ENCODE measurements at places on chromosomes 11 and 22. TPM values are rescaled to one million over a fixed set of nuclear protein-coding genes. Genes with fewer than 3 reads are reported as not detected.

GRCh38 chr22:37084385-37084784 is 25.1 kb downstream of the TMPRSS6 start:
- DNase-seq: no peak

DNA sequence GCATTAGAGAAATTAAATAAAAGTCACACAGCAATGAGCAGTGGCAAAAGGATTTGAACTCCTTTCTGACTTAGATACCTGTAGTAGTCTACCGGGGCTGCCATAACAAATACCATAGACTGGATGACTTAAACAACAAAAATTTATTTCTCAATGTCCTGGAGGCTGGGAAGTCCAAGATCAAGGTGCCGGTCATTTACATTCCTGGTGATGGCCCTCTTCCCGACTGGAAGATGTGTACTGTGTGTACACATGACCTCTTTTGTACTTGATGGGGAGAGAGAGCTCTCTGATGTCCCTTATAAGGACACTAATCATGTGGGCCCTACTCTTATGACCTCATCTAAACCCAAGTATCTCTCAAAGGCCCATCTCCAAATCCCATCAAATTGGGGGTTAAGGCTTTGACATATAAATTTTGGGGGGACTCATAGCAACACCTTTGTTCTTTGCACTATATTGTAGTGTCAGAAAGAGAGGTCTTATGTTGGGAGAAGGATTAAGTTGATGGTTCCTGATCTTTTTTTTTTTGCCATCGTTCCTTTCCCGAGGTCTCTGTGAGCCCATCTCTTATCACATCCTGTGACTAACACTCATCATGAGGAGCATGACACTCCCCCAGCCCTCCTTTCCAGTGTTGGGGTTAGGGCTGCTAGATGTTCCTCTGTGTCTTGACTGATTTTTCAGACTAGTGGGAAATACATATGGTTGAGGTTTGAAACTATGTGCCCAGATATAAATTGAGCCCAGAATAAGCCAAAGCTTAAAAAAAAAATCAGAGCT is 104.3 kb downstream of the TRAF6 start:
- DNase-seq: no peak

- DNase-seq: no peak
Measured at GRCh38 chr11:126700768-126701519, 299.6 kb downstream of the KIRREL3 start.

DNA sequence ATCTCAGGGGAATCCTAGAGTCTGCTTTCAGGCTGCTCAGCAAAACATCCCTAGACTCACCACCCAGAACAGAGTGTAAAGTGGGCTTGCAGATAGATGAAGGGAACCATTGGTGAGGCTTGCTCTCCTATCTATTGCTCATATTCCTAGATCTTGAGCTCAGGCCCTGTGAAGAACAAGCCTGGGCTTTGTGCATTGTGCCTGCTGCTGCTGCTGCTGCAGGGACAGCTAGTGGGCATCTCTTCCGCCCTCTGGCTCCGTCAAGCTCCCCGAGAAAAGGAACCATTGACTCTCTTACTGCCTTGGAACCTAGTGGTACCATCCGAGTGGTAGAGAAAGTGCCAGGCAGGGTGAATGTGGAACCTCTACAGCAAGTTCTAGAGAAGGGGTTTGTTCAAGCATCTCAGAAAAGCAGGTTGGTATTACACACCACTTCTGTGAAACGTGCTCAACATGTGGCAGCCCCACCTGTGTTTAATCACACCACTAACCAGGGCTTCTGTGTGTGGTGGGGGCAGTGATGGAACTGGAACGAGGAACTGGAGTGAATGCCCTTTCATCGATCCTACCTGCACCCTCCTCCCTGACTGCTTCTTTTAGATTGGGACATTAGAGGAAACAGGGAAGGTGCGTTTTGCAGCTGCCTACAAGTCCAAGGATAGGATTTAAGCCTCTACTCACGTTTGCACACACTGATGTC is 4.4 kb downstream of the BACE1-AS start:
- DNase-seq: no peak

DNA sequence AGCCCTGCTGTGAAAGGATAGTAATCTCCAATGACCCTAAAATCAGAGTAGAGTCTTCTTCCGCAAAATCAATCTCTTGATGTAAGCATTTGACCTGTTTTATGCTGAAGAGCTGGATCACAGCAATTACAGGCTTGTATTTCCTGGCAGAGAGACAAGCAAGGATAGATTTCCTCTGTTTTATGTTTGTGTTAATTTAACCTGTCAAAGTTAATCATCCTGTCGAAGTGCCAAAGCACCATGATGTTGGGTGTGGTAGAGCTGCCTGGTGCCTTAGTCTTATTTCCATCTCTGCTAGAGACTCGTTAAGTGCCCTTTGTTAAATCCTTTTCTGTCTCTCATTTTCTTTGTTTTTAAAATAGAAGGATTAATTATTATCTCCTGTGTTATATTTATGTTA is 248.1 kb downstream of the CNTN5 start:
- no peak for DNase-seq

- DNase-seq: no peak
Measured at GRCh38 chr11:86495351-86495750, 120.7 kb downstream of the CCDC81 start.

DNA sequence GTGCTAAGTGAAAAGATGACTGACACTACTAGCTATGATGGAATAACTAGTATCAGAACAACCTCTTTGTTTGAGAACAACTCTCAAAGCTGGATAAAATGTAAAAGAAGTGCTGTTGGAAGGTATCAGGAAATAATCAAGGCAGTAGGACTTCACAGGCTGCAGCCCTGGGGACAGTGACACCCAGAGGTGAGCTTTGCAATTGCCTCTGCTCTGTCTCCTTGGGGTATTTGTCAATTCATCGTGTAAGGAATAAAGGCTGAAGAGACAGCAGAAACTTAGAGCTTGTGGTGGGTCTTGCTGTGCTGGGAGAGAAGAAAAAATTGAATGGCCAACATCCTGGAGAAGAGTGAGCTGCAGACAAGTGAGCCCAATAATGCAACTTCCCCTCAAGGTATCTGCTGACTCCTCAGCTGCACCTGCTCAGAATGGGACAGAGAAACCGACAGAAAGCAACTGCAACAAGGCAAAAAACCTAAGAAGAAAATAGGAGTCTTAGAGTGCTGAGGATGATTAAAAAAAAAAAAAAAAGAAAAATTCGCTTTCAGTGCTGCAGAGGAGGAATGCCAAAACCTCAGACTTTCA is 141.1 kb downstream of the RCN1 start:
- peak; percentile 64 for DNase-seq

- DNase-seq: peak; percentile 90
Measured at GRCh38 chr11:10366568-10367331, 61.9 kb downstream of the ADM start.

DNA sequence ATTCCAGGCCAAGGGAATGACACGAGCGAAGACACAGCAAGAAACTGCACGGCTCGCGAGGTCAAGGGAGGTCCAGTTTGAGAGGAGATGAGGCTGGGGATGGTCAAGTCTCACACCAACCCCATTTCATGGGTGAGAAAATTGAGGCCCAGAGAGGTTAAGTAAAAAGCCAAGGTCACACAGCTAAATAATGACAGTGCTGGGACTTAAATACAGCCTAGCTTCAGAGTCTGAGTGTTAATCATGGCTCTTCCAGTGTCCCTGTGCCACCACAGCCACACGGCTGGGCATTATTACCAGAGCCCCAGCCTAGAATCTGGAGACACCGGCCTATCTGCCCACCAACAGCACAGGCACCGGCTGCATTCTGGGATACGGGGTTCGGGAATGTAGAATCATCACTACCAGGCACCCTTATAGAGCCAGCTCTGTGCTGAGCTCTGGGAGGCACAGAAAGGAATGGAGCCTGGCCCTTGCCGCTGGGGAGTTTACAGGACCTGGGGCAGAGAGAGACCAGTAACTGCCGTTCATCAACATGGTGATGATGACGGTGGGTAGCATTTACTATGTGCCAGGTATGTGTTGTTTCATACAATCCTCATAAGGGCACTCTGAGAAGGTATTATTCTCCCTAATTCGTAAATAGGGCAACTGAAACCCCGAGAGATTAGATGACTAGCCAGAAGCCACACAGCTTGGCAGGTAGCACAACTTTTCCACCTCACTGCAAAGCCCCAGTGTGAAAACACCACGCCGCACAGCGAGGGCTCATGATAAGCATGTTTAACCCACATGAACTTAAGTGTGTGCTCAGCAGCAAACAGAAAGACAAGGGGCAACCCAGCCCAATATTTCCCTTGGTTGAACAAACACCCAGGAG is 51.8 kb downstream of the CD6 start:
- no peak for DNase-seq

- DNase-seq: no peak
Measured at GRCh38 chr11:122030286-122030685, 85.7 kb downstream of the BLID start.

- DNase-seq: no peak
Measured at GRCh38 chr11:113481672-113482071, 6.5 kb upstream of the DRD2 start.

- peak; percentile 67 for DNase-seq
Measured at GRCh38 chr22:36027935-36028645, 534 bp downstream of the RBFOX2 start.

- peak; percentile 73 for DNase-seq
Measured at GRCh38 chr11:96388891-96389719, 607 bp downstream of the CCDC82 start.

- DNase-seq: no peak
Measured at GRCh38 chr11:19232910-19233503, 7.7 kb downstream of the E2F8 start.

DNA sequence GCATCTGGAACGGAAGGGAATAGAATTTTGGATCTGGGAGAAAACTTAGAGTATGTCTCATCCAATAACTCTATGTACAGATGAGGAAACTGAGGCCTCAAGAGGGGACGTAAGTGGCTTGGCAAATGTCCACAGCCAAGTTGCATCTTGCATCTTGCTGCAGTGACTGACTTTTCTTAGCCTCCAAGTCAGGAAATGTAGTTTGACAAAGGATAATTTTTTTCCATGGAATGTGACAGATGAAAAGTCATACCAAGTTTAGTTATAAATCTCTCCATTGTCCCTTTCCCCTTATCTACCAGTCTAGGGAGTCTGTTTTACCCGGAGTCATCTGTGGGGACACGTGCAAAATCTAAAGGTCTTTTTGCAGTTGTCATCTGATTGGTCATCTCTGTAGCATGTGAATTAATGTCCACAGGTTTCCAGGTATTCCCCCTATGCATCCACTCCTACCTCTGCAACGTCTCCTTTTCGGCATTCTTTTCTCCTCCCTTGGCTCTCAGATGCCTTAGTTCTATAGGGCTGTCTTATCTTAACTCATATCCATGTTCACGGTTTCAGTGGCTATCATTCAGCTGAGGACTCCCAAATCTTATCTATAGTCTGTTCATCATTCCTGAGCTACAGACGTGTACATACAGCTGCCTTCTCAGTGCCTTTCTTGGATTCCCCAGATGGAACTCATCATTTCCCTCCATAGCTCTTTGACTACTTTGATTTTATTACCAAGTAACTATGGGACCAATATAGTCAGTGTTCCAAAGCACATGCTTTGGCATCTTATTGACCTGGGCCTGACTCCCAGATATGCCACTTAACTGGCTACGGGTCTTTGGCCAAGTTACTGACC is 139.5 kb upstream of the TIMP3 start:
- no peak for DNase-seq

The SLC15A3 gene
- 12.1 TPM for total RNA-seq

The DRG1 gene
- total RNA-seq: 64.0 TPM
